ENCODE measurements at places on chromosomes 11 and 22.
A peak's percentile ranks its signal among the peaks of the same experiment; 100 is the strongest.

- no peak for DNase-seq
These were observed 17.6 kb downstream of the FADS3 start for GRCh38 chr11:61873588-61874376.

DNA sequence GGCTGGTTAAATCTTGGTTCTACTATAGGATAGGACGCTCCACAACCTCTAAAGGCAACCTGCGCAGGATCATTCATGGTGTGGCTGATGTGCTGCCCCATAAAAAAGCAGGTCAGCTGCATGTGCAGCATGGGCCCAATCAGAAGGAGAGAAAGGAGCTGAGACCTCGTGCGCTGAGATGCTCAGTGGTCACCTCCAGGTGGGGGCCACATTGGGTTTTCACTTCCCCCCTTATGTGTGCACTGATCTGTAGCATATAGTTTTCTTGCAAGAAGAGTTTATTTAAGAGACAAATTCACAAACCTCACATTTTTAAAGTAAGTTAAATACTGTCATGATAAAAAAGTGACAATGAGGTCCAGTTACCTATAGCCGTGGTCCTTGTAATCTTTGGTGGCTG is 24.3 kb downstream of the SERPIND1 start:
- DNase-seq, result no peak

- DNase-seq, result no peak
These were observed 3.9 kb downstream of the MALAT1 start for GRCh38 chr11:65502555-65503367.

DNA sequence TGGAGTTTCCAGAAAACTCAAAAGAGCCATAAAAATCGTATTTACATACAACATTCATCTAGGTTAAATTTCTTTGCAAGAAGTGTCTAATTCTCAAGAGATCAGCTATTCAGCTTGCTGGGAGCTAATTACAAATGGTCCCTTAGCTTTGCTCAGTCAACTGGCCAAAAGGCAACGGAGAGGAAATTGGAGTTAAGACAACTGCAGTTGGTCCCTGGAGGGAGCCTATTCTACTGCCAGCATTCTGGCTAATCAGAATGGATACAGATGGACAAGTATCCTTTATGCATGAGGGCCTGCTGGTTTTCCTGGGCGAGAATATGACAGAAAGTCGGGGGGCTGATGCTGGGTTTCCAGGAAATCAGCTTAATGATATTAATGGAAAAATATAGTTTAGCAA is 45.5 kb downstream of the KCNJ1 start:
- no peak for DNase-seq

DNA sequence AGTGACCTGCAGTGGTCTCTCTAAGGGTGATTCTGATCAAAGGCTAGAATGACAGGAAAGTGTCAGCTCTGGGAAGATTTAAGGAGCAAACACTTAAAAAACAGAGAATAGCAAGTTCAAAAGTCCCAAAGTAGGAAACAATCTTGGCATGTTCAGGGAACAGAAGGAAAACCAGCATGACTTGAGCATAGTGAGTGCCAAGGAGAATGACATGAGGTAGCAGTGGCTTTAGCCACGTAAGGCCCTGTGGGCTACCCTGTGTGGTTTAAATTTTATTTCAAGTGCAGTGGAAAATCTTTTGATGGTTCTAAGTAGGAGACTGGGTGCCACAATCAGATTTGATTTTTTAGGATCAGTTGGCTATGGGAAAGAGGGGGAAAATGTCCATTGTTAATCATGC is 149.4 kb downstream of the WNT11 start:
- DNase-seq, result no peak

- peak; percentile 74 for DNase-seq
These were observed 17.9 kb downstream of the CLNS1A start for GRCh38 chr11:77619576-77620198.

GRCh38 chr22:22046370-22046769 is 63.8 kb upstream of the TOP3B start:
- DNase-seq, result no peak

DNA sequence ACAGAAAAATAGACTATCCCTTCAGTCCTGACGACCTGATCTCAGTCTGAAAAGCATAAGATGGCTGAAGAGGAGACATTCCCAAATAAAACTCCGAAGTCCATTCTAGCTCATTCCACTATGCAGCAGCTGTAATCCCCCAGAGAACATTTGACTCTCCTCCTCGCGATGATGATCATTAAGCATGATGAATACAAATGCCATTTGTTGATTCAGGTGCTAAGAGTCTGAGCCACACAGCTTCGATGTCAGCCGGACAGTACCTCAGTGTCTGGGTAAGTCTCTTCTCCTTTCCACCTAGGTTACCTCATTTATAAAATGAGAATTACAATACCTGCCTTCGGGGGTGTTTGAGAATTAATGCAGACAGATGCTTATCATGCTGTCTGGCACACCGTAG is 94.8 kb downstream of the TENM4 start:
- DNase-seq, result no peak

GRCh38 chr22:20176421-20177085 is 25.7 kb upstream of the CCDC188 start:
- DNase-seq, result no peak

DNA sequence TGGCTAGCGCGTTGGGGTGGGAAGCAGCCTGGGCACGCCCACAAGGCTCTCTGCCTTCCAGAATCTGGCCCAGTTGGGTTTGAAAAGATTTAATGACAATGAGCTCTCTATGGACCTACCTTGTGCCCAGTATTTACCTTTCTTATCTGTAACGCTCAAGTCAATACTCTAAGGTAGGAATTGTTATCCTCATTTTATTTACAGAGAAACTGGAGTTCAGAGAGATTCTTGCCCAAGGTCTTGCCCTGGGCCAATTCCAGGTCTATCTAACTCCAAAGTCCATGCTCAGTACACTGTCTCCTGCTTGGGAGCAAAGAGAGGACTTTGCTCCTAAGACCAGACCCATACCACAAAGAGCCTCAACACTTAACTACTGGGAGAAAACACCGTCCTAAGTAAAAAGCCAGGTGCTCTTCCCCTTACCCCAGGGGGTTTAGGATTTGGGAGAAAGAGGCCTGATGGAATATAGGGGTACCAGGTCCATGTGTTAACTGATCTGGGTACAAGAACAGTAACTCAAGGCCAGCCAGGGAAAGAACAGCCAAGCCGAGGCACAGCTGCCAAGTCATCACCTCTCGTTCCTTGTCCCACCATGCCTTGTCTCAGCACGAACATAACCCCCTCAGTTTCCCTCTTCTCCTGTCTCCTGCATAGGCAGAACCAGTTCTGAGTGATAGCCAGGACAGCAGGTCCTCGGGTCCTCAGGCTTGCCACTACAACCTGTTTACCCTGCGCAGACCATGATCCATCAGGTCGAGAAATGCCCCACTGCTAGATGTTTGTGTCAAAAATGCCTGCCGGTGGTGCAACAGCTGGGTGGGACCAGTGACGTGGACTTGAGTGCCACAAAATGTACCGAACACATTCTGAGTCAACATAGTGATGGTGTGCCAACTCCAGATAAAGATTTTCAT is 14.6 kb downstream of the APOA4 start:
- DNase-seq, result no peak

All from cardiac muscle cell (in vitro differentiated cells and primary cell).